ENCODE measurements at places on chromosomes 7 and 10.
A peak's percentile ranks its signal among the peaks of the same experiment; 100 is the strongest.

- no peak for DNase-seq
These were observed 100.9 kb downstream of the FAS start for GRCh38 chr10:89091496-89091895.

DNA sequence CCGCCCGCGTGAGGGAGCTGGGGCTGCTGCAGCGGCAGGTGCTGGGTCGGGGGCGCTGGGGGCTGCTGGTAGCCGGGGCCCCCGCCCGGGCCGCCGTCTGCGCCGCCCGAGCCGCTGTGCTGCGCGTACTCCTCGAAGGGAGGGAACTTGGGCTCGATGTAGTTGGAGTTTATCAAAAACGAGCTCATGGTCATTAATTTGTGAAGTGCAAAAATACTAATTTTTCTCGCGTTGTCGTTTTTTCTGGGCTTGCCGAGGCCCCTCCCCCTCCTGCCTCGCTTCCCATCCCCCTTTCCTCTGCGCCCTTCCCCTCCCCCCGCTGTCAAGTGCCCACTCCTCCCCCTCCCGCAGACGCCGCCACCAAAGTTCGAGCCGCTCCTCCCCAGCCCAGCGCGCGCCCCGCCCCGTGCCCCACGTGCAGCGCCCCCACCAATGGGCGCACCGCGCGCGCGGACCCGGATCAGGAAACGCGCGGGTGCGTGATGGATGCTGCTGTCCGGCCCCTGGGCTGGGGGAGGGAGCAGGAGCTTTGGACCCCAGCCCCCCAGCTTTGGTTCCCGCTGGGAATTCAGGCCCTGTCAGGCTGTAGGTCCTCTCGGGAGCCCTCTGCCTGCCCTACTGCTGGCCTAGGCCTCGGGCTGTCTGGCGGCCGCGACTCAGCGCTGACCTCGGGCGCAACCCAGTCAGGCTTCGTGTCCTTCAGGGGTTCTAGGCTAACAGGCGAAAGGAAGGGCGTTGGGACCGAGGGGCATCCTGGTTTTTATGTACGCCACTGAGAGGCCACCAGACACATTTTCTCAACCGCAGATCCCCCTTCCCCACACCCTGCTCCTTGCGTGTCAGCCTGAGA, at the start of gene HOXA4:
Gene HOXA4, minus strand, starts transcription at position 218 of the 850 bp plus-strand sequence. Its CDS starts 24 bp downstream, at position 194.
- no peak for DNase-seq

- no peak for DNase-seq
These were observed 236.3 kb upstream of the LRRN3 start for GRCh38 chr7:110854651-110855050.

DNA sequence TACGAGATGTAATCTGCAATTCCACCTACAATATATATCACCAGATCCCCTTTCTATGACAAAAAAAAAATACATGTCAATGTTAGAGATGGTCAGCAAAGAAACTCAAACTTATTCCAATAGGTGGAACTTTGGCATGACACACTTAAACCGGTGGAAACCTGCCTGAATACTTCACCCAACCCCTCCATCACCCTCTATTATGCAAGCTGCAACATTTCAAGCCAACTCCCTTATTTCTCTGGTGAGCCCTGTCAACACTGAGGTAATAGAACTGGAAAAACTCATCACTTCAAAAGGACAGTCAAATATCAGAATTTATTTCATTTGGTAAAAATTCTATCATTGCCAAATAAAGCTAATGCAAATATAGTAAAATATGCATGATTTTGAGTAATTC, 3.6 kb downstream of the ZNF438 start:
- DNase-seq = no peak

DNA sequence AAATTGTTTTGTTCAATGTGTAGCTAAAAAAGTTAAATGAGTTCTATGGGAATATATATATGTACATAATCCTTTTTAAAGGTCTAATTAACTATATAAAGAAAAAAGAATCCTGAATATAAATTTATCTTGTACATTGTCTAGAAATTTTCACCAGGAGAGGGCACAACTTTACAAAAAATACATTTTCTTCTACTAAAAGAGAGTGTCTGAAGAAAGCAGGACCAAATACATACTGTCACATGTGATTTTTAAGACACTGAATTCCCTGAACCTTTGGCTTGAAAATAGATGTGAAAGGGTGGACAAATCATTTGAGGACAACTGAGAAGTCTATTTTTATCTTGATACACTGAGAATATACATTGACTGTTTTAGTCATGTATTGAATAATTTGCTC, 204.3 kb downstream of the DGKB start:
- peak; percentile 5 for DNase-seq

DNA sequence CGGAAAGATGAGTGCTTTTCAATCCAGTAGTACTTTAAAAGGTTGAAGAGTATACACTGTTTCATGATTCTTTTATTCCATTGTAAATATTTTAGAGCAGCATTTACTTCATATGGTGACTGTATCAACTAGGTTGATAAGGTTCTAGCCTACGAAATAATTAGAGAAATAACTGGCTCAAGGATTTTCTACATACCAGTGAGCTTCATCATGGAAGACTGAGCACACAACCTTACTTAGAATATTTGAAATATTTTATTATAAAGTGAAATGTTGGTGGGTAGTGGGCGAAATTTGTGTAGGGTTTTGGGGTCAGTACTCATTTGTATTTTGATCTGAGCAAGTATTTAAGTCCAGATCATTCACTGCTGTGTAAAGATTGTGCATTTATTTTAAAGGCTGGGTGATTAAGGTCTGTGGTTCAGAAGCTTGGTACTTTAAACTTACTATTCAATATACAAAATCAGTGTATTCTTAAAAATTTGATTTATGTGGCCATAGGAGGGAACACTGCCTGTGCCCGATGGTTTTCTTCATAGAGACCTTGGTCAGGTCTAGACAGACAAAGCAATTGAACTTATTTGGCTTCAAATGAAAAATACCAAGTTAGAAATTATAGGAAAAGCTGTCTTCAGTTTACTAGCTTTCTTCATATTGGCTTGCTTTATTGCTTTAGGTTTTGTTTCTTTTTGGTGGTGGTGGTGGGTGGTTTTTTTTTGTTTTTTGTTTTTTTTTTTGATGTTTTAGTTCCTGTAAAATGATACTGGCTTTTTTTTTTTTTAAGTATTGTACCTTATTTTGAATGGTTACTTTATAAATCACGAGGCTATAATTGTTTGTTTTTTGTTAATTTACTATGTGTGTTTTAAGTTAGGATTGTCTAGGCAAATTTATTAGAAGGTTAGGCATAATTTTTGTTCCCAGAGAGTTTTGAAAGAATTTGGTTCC, 3.0 kb downstream of the KMT2E start:
- no peak for DNase-seq

DNA sequence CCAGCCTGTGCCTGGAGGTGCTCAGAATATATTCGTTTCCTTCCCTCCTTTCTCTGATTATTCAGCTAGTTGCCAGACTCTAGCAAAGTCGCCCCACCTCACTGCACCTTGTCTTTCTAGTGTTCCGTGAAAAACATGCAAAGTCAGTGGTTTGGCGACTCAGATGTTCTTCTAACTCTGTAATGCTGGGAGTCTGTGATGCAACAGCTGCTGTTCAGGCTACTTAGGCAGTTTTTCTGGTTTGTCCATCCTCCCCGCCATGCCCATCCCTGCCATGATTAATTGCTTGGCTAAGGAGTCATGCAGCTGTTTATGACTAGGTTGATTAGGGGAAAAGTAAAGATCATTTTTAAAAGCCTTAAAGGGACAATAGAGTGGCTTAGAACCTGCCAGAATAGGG, 99.4 kb downstream of the MTPN start:
- no peak for DNase-seq

GRCh38 chr7:121795736-121796135, 77.2 kb upstream of the PTPRZ1 start:
- no peak for DNase-seq

DNA sequence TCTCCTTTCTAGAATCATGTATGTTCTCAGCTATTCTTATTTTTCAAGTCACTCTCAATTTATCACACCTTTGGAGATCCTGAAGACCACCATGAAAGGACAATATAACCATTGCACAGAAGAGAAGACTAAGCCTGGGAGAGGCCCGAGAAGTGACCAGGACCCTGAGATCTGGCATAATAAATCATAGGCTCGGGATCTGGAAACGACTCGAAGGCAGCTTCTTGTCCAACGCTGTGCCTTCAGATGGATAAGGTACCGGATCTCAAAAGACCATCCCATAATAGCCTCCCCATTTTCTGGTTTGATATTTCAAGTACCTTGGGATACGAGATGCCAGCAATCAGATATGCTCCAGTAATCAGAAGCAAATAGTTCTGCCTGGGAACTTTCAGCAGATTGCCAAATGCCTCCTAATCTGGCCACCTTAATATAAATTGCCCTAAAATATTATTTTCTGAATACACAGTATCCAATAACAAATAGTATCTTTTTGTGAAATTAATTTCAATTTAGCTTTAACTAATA, 179.2 kb upstream of the ZMIZ1 start:
- no peak for DNase-seq

- no peak for DNase-seq
These were observed 11.8 kb upstream of the TFAM start for GRCh38 chr10:58373442-58373827.

GRCh38 chr7:112162142-112162766, 43.9 kb downstream of the DOCK4 start:
- peak; percentile 74 for DNase-seq

DNA sequence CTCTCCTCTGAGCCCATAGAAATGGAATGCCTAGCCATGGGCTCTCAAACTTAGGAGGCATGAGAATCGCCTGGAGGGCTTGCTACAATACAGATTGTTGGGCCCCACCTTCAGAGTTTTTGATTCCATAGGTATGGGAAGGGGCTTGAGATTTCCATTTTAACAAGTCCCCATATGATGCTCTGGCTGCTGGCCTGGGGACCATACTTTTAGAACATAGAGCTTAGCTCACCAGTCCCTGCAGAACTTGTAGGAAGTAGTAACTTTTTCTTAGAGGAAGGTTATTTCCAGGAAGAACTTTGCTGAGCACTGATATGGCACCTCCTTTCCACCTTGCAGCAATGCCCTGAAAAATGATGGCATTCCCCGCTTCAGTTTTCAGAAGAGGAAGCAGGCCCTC, 177.0 kb upstream of the ZMIZ1 start:
- no peak for DNase-seq

DNA sequence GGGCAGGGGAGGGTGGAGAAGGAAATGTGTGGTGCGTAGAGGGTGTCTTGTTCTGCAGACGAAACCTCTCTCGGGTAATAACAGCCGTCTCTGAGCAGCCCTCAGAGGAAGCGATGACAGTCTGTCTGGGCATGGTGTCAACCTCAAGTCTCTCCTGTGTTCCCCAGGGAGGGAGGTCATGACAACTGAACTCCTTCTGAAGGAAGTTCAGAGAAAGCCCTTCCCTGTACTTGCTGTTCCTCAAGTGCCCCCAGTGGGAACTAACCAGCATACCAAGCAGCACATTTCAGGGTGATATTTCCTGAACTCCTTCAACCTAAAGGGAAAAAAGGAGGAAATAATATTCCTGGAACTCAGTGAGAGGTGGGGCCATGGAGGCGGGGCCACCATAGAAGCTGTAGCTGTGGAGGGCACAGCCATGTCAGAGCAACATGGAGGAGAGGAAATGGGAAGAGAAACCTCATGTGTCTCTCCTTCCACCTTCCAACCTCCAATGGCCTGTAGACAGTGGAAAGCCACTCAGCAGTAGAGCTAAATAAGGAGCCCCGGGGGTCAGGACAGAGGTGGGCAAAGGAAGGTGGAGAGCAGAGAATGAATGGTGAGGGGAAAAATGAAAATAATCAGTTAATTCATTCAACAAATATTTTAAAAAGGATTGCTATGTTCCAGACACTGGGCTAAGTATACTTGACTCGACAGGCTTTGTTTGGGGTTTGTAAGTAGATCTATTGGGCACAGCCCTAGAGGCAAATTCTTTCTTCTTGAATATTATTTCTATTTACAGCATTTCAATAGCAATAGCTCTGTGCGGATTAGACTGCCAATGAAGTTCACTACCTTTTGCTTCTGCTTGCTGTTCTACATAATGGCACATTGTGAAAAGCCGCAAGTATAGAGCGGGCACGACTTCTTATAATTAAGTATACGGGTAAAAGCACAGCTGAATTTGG, 61.0 kb upstream of the AOAH start:
- DNase-seq = no peak

DNA sequence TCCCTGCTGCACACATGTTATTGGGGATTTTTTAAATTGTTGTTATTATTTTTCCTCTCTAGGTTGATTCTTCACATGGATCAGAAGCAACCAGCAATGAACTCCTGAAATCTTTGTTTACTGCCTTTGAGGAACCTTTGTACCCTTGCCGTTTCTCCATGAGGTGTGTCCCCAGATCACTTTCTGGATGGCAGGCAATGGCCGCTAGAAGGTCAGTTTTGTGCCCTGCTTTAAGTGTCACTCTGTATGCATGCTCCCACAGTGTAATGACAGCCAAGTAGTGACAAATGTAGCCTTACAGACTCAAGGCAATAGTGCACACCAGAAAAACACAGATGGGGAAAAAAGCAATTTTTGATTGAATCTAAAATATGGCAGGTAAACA, 47.7 kb upstream of the NRP1 start:
- no peak for DNase-seq

DNA sequence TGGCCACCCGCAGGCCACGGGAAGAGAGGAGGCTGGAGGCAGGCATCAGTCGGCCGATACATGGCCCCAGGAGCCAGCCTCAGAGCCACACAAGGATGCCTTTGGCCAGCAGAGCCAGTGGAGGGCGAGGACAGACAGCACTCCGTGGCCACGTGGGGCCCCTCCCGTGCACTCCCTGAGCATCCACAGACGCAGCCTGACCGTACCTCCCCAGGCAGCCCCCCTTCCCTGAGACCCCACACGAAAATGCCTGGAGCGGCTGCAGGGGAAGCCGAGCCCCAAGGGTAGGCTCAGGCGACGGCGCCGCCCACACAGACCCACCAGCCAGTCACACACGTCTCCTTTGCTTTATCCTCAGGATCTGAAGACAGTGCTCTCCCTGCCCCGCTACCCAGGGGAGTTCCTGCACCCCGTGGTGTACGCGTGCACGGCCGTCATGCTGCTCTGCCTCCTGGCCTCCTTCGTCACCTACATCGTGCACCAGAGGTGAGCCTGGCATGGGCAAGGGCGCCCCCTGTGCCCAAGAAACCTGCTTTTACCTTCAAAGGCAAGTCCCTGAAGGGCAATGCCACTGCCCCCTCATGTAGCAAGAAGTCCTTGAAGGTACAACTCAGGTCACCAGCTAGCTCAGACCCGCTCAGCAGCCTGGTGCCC, 9.0 kb downstream of the ADGRA1 start:
- no peak for DNase-seq

- DNase-seq = no peak
These were observed 36.8 kb upstream of the R3HCC1L start for GRCh38 chr10:98097616-98098015.

- no peak for DNase-seq
These were observed 149.5 kb downstream of the SEC23IP start for GRCh38 chr10:120041807-120042559.

DNA sequence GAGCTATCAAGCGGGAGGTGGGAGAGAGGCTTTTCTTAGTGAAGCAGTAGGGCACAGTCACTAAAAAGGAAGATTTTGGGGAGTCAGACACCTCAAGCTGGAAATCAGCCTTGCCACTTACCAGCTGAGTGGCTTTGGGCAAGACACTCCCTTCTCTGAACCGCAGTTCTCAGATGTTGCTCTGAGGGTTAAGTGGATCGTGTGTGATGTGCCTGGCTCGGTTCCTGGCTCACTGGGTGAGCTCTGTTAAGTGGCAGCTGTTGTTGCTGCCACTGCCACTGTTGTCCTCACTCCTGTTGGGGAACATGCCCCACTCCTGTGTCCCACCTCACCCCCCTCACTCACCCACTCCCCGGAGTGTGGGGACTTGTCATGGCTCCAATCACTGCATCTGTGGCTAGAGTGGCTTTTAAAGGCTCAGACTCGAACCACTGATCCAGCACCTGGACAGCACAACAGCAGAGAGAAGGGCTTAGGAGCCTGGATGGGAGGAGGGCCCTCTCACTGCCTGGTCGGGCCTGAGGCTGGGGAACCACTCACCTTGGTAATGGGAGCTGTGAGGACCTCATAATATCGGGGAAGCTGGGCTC, 20.0 kb downstream of the PYROXD2 start:
- DNase-seq = no peak

All from hippocampal formation (tissue), 2 donors.